Spinal cord (tissue), 10 donors: ENCODE measurements at places on chromosomes 1 and 21.

DNA sequence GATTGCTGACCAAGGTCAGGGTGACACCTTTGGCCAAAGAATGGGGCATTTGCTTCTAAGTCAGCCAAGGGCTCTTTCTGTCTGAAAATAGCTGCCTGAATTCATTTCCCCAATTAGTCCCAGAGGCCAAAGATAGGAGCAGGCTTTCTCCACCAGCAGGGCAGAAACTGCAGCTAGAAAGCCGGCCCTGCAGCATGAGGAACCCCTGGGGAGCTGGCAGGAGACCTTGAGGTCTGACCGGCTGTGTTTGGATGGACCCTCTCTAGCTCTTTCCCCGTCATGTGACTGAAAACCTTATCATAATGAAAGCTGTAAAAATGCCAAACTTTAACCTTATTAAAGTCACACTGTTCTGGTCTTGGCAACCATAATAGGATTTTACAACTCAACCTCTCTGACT, 93.4 kb downstream of the CD58 start:
- no peak for DNase-seq

DNA sequence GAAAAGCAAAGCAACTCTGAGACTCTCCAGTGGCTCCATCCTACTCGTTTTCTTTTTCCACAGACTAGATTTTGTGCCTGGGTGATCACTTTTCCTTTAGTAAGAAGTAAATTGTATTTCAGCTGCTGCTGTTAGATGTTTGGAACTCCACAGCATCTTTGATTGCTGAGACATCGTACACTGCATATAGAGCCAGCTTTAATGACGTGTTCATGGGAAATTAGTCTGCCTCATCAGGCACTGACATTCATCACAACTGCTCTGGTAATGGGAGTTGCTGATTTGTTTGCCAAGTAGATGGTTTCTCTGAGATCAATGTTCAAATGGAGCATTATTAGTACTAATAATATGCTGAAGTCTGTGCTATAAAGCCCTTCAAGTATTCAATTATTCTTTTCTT, 573.8 kb upstream of the NR5A2 start:
- DNase-seq = no peak

- no peak for DNase-seq
These were observed 183.5 kb downstream of the HMCN1 start for GRCh38 chr1:185917646-185918045.

DNA sequence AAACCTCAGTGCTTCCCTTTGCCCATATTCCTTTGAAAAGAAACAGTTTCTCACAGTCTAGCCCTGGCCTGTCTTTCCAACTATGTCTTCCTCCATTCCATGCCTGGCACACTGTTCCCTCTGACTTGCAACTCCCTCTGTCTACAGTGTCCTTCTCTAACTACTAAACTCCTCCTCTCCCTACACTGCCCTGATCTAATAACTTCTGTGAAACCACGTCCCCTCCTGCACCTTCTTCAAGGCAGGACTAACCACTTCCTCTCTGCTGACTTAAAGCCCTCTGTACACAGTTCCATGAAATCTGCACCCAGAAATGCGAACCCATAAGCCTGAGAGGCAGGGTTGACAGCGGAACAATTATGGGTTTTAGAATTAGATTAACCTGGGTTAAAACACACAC, 62.2 kb upstream of the ATP1B1 start:
- no peak for DNase-seq

DNA sequence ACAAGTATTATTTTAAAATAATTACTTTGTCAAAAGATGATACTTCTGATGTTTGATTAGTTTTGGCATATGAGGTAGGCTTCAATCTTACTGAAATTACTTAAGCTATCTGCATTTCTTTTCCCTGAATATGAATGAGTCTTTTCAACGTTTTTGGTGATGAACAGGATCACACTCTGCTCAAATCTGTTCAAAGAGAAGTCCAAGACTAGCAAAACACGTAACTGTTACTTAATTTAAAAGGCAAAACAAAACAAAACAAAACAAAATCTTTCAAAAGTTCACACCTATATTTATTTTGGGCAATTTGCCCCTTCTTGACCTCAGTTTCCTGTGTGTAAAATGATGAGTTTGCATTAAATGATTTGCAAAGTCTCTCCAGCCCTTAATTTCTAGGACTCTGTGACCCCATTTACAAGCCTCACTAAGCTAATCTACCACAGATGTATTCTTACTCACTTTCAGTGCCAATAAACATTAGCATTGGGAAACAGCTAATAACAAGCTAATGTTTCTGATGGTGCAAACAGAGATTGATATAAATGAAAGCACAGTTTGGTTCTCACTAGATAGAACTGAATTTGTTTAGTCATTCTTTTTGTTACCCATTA, 865.4 kb downstream of the LTN1 start:
- no peak for DNase-seq

GRCh38 chr1:8317647-8318381, at the start of gene SLC45A1:
Gene SLC45A1 (plus strand): TSS chr1:8318114. CDS start chr1:8324330, 6,216 bp downstream.
- DNase-seq = peak; percentile 93

DNA sequence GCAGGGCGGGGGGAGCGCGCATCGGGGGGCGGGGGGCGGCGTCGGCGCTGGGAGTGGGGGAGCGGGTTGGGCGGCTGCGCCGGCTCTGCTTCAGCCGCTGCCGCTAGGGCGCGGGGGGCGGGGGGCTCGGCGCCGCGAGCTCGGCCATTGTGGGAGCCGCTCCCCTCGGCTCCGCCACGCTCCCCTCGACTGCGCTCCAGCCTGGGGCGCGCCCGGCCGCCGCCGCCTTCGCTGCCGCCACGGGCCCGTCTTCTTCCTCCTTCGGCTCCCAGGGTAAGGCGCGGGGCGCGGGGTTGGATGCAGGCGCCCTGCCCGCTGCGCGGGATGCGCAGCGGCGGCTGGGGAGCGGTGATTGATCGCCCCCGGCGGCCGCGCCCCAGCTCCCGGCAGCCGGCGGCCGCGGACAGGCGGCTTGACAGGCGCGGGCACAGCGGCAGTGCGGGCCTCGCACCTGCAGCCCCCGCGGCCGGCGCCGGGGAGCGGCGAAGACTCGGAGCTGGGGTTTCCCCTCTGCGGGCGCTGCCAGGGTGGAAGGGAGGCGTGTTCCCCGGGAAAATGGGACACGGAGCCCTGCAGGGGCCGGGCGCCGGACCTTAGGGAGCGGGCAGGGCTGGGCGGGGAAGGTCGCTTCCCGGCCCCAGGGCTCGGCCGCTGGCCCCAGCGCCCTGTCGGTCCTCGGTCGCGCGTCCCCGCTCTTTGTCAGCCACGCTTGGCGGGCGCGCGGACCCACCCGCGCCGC, 55.3 kb downstream of the NDUFS5 start:
- DNase-seq = peak; percentile 87

GRCh38 chr1:98660940-98661543, 479 bp upstream of the SNX7 start:
- peak; percentile 28 for DNase-seq

DNA sequence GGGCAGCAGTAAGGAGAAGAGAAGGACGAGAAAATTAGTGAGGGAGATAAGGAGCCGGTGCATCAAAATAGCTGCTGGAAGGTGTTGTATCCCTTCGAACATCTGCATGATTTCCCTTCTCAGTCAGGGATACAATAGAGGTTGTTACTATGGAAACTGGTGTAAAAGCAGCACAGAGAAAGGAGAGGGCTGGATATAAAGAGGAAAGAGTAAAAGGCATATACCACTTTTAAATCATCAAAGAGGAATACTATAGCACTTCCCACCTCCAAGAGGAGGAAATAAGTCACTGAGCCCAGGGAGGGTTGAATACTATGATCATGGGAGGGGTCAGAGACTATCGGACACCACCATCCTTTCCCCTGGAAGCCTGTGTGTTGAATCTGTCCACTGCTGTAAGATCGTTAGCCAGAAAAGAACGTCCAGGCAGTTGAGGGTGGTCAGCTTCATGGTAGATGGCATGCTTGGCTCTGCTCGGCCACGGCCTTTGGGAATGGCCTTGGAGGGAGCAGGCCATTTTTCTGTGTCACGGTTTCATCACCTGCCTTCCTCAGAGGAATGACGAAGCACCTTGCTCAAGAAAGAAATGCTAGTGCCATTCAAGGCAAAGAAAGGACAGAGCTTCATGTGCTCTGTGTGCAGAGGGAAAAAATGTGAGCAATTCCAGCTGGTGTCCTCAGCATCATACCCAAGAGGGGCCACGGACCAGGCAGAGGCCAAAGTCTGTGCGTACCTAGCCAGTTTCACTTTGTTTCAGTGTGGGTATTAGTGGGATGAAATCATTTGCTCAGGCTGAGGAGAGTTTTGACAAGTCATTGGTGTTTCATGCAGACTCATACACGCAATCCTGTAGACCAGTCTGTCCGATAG, 64.2 kb downstream of the IRF2BP2 start:
- DNase-seq = no peak

- DNase-seq = no peak
These were observed 40.0 kb downstream of the CFAP74 start for GRCh38 chr1:1963570-1963969.

- no peak for DNase-seq
These were observed 57.0 kb downstream of the WARS2 start for GRCh38 chr1:119083479-119083878.

DNA sequence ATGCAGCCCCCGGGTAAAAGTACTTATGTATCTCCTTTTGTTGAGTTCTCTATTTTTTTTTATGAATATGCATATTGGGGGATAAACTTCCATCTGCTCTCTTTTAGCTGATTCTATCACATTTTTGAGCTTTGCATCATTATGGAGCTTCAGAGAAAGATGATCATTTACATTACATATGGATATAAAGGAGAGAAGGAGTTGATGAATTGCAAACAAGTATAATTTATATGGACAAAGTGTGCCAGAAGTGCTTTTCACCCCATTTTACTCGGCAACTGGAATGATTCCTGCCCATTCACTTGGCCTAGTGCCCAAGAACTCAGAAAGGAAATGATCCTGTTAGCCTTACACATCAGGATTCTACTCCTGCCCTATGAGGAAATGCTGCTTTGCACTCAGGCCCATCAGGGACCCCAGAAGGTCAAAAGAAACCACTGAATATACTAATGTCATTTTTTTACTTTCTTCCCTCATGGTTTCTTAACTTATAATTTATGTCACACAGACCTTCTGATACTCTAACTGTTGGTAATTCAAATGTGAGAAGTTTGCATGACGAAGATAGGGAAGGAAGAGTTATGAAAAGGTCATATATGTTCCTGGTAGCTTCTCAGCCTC, 65.6 kb downstream of the SAMSN1 start:
- peak; percentile 79 for DNase-seq

GRCh38 chr1:115949156-115949555, 27.2 kb upstream of the SLC22A15 start:
- no peak for DNase-seq

- DNase-seq = peak; percentile 38
These were observed 124.1 kb downstream of the DPYD start for GRCh38 chr1:97796711-97797110.

- no peak for DNase-seq
These were observed 744.9 kb upstream of the NCAM2 start for GRCh38 chr21:20253261-20253660.

GRCh38 chr1:168717906-168718891, 10.8 kb downstream of the DPT start:
- DNase-seq = no peak

DNA sequence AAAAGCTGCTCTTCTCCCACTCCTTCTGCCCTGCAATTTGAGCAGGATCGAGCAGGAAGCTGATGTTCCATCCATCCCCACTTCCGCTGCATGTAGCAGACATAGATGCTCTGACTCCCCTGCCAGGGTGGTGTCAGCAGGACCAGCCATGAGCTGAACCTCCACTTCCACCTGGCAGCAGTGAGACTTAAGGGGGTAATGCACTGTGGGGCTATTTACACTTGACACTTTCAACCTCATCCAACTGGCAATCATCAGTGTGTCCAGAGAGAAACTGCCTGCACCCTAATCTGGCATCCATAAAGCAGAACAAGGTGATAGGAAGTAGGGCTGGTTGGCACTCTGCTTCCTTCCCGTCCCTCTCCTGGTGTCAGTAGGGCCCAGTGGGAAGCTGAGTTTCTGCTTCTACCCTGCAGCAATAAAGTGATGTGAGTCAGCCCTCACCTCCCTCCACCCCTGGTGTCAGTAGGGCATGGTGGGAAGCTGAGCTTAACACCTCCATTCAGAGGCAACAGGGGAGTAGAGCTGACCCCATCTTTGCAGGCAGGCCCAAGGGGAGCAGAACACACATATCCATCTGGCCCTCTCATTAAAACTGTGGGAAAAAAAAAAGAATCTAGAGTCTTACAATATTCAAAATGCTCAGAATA, 272.3 kb downstream of the PTPRU start:
- no peak for DNase-seq
